ENCODE measurements at places on chromosomes 3 and 15.

- no peak for DNase-seq
Measured at GRCh38 chr3:46935989-46936558, 40.5 kb downstream of the CCDC12 start.

GRCh38 chr3:161349529-161350312 is 21.6 kb downstream of the SPTSSB start:
- no peak for DNase-seq

- no peak for DNase-seq
Measured at GRCh38 chr3:72855001-72855400, 6.8 kb upstream of the SHQ1 start.

- no peak for DNase-seq
Measured at GRCh38 chr15:52728899-52729298, 49.7 kb upstream of the ATOSA start.

DNA sequence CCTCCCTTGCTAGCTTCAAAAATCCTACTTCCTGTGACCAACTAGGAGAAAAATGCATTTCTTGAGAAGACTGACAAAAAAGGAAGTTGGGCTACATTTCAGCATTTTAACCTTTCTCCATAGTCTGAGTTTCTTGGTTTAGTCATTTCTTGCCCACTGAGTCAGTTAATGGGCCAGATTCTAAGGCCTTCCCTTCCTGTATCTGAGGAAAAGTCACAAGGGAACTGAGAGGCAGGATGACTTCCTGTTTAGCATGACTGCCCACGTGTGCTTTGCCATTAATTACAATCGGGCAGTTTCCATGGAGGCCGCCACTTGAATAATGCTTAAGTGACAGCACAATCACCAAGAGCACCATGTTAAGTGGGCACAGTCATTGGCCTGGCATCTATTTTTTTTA is 794.4 kb upstream of the LMCD1 start:
- no peak for DNase-seq

DNA sequence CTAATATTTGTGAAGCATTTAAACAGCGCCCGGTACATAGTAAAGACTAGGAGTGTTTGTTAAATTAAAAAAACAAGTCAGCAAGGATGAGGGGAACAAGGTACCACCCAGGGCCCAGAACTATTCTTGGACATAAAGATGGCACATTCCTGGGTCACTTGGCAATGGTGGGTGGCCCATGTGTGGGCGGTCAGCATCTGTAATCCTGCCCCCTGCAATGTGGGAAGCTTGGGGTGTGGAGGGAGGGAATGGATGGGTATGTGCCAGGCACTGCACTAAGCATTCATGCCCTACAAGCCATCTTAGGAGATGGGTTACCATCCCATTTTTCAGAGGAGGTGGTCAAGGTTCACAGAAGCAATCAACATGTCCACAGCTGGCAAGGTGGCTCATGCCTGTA is 7.3 kb upstream of the C15orf39 start:
- no peak for DNase-seq

- no peak for DNase-seq
Measured at GRCh38 chr3:165466856-165467255, 270.7 kb upstream of the SLITRK3 start.

DNA sequence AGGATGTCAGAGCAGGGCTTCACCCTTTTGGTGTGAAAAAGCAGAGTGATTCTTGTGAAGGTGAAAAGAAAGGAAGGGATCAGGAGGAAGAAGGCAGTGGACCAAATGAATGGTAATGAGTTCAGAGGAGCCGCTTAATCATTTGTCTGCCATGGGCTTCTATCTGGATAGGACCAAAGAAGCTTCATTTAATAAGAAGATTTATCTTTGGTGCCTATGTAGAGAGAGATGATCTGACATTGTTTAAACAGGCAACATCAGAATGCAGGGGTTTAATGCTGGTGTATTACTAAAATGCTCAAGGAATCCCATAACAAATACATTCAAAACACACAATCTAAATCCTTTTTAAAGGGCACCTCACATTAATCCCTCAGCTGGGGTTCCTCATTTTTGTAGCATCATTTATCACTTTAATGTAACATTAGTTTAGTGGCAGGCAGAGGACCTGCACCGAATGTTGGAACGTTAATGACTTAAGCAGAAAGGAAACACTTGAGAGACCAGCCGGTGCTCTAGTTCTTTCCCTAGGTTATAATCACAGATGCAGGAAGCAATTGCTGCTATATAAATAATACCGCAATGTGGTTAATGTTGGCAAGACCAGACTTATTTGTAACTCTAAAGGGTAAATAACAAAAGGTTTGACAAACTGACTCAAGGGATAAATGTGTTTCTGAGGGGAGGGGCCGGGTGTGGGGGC is 27.9 kb upstream of the IL1RAP start:
- no peak for DNase-seq
